Skeletal muscle cell (primary cell): ENCODE measurements at places on chromosomes 4 and X.

DNA sequence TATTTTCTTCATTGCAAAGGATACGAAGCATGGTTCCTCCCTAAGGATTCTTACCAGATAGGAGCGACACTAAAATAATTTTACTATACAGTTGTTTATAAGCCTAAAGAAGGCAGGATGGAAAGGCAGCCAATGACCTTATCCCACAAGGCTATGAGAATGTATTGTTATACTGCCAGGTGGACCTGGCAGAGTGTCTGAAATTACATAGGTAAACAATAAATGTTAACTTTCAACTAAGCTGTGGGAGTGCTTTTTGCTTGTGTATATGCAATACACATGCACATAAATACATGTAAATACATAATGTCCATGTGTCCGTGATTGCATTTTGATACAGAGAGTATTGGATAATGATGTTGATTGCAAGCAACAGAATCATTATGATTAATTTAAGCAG is 850.6 kb downstream of the CENPC start:
- no peak for DNase-seq

DNA sequence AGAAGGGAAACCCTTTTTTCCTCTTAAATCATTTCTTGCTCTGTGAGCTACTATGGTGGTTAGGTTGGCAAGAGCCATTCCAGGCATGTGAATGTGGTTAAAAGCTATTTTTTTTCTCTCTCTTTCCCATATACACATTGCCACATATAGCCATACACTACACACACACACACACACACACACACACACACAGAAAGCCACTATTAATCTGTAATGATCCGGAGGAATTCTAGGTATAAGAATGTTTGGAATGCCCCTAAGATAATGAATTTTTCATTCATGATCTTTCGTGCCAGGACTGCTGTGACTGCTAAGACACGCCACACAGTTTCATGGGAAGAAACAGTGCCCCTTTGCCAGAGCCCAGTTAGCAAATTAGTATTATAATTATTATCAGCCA is 21.8 kb upstream of the TLL1 start:
- no peak for DNase-seq

DNA sequence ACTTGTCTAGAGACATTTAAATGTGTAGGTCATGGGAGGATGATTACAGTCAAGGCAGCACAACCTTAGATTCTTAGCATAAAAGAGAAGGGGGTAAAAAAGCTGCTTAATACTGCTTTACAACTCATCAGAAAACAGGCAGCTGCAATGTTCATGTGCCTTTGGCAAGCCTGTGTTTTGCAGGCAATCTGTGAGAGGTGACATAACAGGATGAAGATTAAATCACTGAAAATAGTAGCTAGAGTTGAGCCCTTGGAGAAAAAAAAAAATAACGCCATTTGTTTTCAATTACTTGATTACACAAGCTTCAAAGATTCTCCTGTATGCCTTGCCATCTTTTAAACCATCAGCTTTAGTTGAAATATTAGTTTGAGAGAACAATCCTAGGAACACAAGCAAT is 847.6 kb upstream of the LCORL start:
- DNase-seq = no peak

- DNase-seq = no peak
Observed at GRCh38 chrX:149829751-149830191, 48.0 kb downstream of the MAGEA9 start.

GRCh38 chrX:153635388-153635787 is 11.6 kb upstream of the DUSP9 start:
- no peak for DNase-seq

- DNase-seq = no peak
Observed at GRCh38 chr4:184268584-184269160, 51.0 kb upstream of the ENPP6 start.

- no peak for DNase-seq
Observed at GRCh38 chr4:93384241-93384640, 444.3 kb upstream of the ATOH1 start.

DNA sequence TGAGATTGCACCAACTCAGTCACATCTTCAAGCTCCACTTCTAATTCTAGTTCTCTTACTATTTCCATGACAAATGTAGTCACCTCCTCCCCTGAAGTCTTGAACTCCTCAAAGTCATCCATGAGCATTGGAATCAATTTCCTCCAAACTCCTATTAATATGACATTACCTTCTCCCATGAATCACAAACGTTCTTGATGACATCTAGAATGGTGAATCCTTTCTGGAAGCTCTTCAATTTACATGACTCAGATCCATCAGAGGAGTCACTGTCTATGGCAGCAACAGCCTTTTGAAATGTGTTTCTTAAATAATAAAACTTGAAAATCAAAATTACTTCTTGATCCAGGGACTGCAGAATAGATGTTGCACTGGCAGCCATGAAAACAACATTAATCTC is 34.5 kb downstream of the GALNTL6 start:
- no peak for DNase-seq

DNA sequence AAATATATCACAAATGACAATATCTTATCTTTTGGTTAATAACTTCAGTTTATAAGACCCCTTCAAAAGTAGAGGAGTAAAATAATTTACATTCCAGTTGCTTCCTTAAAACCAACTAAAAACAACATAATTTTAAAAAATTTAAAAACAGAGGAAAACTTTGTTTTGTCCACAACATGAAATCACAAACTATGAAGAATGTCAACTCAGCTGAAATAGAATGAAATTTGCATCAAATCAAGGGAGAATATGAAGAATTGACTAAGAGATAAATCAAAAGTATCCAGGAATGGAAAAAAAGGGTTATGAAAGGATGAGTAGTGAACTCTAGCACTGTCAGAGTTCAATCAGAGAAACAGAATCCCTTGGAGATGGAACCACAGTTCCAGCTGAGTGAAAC is 2.2 kb upstream of the YY2 start:
- DNase-seq = no peak

- DNase-seq = no peak
Observed at GRCh38 chr4:57193209-57193810, 83.1 kb upstream of the IGFBP7 start.

- DNase-seq = no peak
Observed at GRCh38 chr4:33386764-33387163, 2666.6 kb downstream of the PCDH7 start.

GRCh38 chr4:70713453-70714078 is 8.2 kb upstream of the RUFY3 start:
- no peak for DNase-seq

DNA sequence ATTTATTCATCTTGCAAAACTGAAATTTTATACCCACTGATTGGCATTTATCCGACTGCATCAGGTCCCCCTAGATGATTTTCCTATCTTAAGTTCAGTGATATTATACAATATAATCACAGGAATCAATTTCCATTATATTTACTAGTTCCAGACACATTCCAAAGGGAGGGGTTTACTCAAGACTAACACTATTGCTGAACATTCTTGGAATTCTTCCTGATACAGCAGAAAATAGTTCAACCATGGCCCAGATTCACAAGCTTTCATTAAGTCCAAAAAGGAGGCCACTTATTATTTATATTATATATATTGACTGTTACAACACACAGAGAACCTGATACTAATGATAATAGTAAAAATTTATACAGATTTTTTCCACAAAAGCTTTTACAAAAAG is 2353.6 kb downstream of the PCDH7 start:
- DNase-seq = no peak

DNA sequence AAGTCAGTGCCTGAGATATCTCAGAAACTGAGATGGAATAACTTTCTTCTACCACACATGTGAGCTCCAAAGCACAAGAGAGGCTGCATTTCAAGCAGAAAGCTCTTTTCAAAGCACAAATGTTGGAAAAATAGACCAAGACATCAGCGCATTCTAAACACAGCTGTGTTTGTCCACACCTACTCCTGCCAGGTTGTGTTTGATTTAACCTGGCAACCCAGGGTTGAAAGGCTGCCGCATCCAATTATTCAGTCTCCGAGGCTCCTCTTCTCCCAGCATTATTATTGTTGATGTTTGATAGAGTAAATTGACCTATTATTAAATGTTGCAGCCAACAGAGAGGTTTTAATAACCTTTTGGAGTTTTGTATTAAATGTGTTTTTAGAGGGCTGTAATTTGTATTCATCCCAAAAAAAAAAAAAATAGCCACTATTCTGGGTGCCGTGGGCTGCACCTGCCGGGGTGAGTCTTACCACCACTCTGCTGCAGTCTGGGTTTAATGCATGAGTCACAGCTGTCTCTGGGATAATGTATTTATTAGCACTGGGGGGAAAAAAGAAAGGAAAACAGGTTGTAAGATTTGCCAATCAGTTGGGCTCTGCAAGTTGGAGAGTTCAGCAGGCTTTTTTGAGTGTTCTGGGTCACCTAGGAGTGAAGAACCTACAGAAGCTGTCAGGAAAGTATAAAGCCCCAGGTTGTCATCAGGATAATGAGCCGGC is 105.2 kb upstream of the NOCT start:
- no peak for DNase-seq

DNA sequence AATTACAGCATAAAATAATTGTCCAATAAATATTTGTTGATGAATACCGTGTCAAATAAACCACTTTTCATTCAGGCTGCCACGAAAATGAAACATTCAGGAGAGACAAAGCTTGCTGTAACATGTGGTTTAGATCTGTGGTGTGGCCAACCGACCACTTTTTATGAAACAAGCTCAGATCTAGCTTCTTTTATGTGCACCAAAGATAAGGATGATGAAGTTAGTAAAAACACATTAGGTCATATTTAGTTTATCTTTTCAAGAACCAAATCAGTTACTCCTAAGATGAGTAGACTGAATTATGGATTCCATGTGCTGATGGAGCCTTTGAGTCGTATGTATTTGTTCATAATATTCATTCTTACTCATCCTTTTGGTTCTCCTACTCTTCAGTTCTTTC is 35.8 kb downstream of the STOX2 start:
- no peak for DNase-seq

DNA sequence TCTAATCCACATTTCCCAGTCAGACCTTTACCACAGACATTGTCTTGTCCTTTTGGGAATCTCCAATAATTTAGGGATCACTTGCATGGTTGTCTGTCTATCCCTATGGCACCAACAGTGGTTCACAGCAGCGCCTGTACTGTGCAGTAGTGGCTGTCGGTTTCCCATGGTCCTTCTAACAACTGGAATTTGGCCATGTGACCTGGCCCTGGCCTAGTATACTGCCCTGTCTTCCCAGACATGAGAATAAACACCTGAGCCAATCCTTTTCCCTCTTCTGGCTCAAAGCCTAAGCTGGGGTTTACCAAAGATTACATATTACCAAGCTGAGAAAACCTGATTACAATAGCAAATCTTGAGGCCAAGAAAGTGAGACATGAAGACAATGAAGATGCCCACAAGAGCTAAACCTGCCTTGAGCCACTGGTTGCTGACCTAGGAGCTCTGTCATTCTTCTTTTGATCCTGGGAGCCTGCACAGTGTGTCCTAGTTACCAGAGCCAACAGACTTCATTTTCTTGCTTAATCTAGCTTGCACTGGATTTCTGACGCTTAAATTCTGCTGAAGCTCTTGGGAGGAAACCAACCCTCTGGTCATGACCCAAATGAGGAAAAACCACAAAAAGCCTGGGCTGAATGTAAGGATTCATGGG is 92.1 kb downstream of the SCD5 start:
- DNase-seq = no peak

- DNase-seq = no peak
Observed at GRCh38 chr4:114093221-114093715, 113.8 kb upstream of the ARSJ start.
